ENCODE measurements at places on chromosomes 5 and 9. TPM values are rescaled to one million over a fixed set of nuclear protein-coding genes. Genes with fewer than 3 reads are reported as not detected.

N4BP3 gene
- 0.43 TPM for total RNA-seq

MED22 gene
- 20.3 TPM for total RNA-seq

NREP gene
- 234 TPM for total RNA-seq

HRCT1 gene
- total RNA-seq: not detected

TMC1 gene
- 0.86 TPM for total RNA-seq

MEIKIN gene
- not detected for total RNA-seq

AHRR gene
- total RNA-seq: 55.8 TPM

MARCOL gene
- not detected for total RNA-seq

PIP5K1B gene
- under 0.01 TPM for total RNA-seq

PCDHGA2 gene
- 2.0 TPM for total RNA-seq

CARTPT gene
- total RNA-seq: not detected

SLC25A25 gene
- 36.1 TPM for total RNA-seq

CACFD1 gene
- 6.4 TPM for total RNA-seq

EIF4EBP3 gene
- 1.3 TPM for total RNA-seq

LRRC19 gene
- total RNA-seq: not detected

TMEM161B gene
- total RNA-seq: 12.3 TPM

BICD2 gene
- total RNA-seq: 30.2 TPM

ANKRD20A1 gene
- not detected for total RNA-seq

Measured in placental pericyte (primary cell).